Suppressor macrophage treated with lipopolysaccharide for 1 hour (primary cell): ENCODE measurements at places on chromosomes 12 and 14.
A peak's percentile ranks its signal among the peaks of the same experiment; 100 is the strongest.

DNA sequence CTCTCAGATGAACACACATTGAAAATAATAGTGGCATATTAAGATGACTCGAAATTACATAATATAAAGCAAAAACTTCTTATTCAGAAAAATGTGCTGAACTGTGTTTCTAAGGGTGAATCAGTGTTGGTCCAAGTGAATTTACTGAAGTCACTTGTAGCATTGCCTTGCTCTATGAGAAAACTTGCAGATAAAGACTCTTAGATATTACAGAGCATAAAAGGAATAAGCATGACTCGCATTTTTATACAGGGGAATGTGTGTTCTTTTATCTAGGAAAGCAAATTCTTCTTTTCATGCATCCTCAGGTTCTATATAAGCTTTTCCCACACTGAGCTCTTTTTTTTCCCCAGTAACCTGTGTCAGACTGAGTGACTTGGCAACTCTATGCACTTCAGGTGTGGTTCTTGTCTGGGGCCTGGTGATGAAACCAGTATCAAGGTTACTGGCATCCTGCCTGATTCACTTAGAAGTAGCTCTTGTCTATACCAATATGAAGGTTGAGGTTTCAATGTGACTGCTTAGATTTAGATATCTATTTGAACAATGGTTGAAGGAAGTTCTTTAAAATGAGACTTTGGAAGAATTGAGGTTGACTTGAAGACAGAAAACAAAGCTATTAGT is 76.1 kb downstream of the OTOGL start:
- no peak for DNase-seq

DNA sequence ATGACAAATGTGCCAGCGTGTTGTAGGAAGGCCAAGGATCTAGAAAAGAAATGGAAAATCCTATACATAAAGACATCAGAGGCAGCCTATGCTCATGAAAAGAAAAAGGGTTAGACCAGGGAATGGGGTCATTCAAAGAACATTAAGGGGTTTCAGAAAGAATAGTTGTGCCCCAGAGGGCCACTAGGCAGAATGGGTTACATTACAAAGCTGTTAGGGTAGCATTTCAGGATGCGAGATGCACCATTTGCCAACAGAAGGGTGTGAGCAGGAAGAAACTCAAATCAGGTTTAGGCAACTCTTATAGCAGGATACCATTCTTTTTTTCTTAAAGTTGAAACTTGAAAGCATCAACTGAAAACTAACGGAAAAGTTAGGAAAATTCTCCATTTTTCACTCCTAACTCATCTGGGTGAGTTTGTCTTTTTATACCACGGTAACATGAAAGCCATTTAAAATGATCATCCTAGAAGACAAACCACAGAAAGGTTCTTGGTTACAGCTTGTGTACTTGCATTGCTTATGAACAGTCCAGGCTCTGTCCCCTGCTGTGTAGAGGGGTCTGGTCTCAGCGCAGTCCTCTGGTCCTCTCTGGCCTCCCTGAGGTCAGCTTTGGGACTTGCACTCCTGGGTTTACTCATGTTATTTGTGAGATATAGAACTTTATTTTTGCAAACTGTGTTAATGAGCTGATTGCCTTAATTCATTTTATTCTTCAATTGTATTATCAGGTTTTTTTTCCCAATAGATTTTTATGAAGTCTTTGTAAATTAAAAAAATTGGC is 209.1 kb downstream of the DACT1 start:
- no peak for DNase-seq

DNA sequence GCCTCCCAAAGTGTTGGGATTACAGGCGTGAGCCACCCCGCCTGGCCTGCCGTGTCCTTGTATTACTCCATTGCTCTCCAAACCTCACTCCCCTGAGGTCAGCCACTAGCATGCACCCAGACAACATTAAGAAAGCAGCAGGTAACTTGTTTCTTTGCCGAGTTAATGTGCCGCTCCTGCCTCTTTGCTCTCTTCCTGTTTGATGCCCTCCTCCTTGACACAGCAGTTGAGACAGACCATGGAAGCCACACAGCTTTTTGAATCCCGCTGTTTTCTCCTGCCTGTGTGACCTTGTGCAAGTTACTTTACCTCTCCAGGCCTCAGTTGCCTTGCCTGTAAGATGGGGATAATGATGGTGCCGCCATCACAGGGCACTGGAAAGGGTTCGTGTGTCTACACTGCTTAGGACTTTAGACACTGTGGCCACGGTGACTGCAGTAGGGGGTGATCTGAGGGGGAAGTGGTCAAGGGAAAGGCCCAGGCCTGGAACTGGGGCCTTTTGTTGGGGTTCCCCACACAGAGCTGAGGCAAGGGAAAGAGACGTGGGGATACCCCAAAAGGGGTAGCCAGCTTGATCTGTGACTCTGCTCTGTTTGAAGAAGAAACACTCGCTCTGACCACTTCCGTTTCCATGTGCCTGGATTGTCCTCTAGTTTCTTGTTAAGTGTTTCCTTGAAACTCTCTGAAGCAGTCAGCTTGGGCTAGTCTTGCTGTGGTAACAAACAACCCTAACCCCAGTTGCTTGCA is 69.3 kb downstream of the RIN3 start:
- peak; percentile 92 for DNase-seq

- DNase-seq: no peak
Measured at GRCh38 chr14:66117600-66117999, 368.6 kb upstream of the CCDC196 start.

- no peak for DNase-seq
Measured at GRCh38 chr14:101966742-101967141, 2.4 kb downstream of the DYNC1H1 start.

DNA sequence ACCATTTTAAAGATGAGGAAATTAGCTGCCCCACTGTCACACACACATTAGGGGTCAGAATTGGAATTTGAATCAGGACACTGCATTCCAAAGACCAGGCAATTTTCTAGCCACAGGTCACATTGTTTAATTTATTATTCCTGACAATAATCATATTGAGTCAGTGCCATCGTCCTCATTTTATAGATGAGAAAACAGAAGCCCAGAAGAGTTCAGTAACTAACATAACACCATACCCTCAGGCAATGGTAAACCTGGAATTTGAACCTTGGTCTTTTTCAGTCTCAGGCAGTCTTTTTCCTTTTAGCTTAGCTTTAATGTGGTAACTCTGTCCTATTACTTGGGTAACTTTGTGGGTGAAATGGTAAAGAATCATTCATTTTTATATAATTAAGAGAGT is 330.3 kb upstream of the SYT1 start:
- DNase-seq: no peak

GRCh38 chr12:105721891-105722290 is 391.4 kb downstream of the C12orf75 start:
- DNase-seq: no peak

- DNase-seq: no peak
Measured at GRCh38 chr12:94261119-94261518, 112.7 kb downstream of the PLXNC1 start.

GRCh38 chr12:25058658-25059058 is 109.8 kb upstream of the BCAT1 start:
- no peak for DNase-seq

DNA sequence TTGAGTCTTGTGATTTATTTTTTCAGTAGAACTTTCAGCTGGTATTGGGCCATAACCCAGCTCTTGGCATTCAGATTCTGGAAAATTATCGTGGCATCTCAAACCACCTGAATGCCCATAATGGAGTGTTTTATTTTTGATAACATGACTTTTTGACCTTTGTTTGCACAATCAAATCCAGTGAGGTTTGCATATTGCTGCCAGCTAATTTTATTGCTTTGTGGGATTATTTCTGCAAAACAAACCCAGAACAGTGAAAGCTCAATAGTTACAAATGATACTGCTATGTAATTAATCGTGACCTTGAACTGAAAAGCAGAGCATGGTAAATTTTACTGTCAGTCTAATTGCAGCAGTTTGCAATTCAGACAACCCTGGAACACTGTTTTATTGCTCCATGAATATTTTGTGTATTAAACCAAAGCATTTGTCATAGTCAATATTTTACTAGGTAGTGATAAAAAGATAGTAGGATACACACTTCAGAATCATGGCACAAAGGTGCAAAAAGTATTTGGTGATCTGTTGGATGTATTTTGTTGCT is 255.2 kb upstream of the NAV3 start:
- DNase-seq: no peak

- no peak for DNase-seq
Measured at GRCh38 chr12:88767699-88768098, 187.4 kb upstream of the KITLG start.

- DNase-seq: no peak
Measured at GRCh38 chr12:111425655-111426054, 19.9 kb downstream of the SH2B3 start.

- no peak for DNase-seq
Measured at GRCh38 chr12:102454330-102454729, 26.0 kb downstream of the IGF1 start.

DNA sequence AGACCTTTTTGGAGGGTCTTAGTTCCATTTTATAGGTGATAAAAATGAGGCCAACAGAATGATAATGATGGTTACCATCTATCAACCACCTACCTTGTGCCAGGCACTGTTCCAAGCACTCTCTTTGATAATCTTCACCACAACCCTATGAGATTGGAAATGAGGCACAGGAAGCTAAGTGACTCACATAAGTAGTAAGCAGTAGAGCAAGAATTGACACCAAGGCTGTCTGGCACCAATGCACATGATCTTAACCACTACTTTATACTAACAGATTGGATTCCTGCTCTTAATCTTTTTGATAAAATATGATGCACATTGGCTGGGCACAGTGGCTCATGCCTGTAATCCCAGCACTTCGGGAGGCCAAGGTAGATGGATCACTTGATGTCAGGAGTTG is 91.4 kb downstream of the DRAM1 start:
- DNase-seq: no peak

DNA sequence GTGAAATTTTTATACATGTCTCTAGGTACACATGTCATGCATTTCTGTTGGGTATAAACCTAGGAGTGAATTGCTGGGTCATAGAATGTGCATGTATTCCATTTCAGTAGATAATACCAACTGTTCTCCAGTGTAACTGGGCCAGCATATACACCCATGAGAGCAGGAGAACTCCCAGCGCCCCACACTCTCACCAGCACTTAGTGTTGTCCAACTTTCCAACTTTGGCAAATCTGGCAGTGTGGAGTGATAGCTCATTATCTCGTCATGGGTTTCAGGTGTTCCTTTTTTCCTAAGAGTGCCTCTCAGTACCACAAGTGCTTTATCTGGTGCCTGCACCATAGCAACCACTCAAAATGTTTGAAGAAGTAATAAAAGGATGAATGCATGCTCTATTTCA is 40.1 kb downstream of the NGB start:
- no peak for DNase-seq

DNA sequence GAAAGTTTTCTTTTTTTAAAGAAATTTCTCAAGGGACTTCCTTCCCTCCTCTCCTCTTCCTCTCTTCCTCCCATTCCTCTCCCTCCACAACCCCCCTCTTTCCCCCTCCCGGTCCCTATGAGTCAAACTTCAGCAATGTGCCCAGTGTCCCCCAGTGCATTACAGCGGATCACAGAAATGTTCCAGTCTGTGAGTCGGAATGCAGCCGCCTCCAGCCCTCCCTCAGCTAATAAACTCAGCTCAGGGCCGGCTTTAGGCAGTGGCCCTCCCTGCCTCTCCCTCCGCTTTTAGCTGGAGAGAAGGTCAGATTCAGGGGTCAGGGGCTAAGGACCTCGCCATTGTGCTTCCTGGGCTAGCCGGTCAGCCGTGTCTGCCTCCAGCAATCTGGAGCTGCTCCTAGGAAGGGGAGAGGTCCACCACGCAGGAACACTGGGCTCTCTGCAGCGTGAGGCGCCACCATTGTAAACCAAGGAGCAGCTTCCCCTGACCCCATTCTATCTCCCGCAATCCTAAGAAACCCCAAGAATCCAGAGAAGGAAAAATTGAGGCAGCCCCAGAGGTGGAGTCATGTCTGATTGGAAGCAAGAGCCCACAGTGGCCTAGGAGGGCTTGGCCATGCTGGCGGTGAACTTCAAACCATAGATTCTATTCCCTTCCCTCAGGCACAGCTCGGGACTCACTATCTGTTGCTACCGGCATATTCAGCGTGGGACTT is 1.1 kb upstream of the HDAC7 start:
- DNase-seq: peak; percentile 86

DNA sequence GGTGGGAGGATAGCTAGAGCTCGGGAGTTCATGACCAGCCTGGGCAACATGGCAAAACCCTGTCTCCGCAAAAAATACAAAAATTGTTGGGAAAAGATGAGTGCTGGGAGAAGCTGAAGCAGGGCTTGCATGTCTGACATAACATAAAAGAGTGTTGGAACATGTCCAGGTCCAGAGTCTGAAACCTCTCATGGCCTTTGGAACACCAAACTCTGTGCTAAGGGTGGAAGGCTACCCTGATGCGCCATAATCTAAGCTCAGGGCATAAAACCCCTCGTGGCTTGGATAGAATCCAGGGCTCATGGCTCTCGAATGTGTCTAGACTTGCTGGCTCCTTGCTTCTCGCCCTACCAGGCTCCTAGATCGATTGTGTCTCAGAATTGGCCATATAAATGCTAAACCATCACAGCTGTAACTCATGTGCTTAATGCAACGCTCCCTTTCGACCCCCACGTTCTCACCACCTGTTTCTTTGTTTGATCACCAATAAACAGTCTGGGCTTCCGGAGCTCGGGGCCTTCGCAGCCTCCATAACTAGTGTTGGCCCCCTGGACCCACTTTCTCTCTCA is 6.7 kb upstream of the CLEC7A start:
- DNase-seq: no peak

DNA sequence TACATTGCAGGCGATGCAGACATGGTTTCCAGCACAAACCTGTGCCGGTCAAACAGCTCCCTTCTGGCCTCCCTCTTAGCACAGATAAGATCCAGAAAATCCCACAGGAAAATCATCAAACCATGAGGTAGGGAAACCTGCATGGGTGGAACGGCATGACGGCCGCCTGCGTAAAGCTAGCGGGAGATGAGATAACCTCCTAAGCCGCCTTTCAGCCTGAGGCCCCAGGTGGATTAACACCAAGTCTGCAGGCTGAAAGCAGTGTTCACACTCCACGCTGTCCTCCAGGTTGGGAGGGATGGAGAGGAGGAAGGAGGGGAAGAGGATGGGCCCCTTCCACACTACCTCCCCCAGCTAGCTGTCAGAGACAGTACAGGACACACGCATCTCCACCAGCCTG is 63.8 kb downstream of the TSPAN11 start:
- no peak for DNase-seq

GRCh38 chr14:100789460-100790417 is 36.2 kb upstream of the MEG3 start:
- DNase-seq: no peak

DNA sequence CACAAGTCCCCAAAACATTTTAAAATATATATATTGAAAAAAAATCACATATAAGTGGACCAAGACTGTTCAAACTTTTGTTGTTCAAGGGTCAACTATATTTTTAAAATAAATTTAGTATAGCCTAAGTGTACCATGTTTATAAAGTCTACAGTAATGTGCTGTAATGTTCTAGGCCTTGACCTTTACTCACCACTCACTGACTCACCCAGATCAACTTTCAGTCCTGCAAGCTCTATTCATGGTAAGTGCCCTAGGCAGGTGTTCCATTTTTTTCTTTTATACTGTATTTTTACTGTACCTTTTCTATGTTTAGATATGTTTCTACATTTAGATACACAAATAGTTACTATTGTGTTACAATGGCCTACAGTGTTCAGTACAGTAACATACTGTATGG is 23.4 kb upstream of the TMTC1 start:
- no peak for DNase-seq
